ENCODE measurements at places on chromosomes 3 and 15. TPM values are rescaled to one million over a fixed set of nuclear protein-coding genes. Genes with fewer than 3 reads are reported as not detected.

Gene VPS18
- 45.8 TPM for total RNA-seq

Gene GMPPB
- total RNA-seq, result 25.4 TPM

Gene NIT2
- total RNA-seq, result 5.2 TPM

Gene SHF
- 2.7 TPM for total RNA-seq

Gene CD200
- total RNA-seq, result under 0.01 TPM

Gene SV2B
- total RNA-seq, result under 0.01 TPM

Gene NR2E3
- 0.09 TPM for total RNA-seq

Gene VIPR1
- not detected for total RNA-seq

Gene GHRL
- not detected for total RNA-seq

Gene SI
- not detected for total RNA-seq

Gene SLC2A2
- total RNA-seq, result not detected

Gene IL17RB
- total RNA-seq, result under 0.01 TPM

Gene DPPA4
- not detected for total RNA-seq

Gene MAP3K13
- total RNA-seq, result 6.8 TPM

Gene SLC22A14
- under 0.01 TPM for total RNA-seq

Gene FBXL22
- total RNA-seq, result 0.16 TPM

Gene TMEM108
- not detected for total RNA-seq

Gene GOLGA8G
- not detected for total RNA-seq
